Stimulated activated CD4-positive, alpha-beta T cell treated with anti-CD3 and anti-CD28 coated beads, Interleukin-1b, Interleukin-23, amount 100 ng/mL, for 1 hour (primary cell): ENCODE measurements at places on chromosomes 2 and 18.

DNA sequence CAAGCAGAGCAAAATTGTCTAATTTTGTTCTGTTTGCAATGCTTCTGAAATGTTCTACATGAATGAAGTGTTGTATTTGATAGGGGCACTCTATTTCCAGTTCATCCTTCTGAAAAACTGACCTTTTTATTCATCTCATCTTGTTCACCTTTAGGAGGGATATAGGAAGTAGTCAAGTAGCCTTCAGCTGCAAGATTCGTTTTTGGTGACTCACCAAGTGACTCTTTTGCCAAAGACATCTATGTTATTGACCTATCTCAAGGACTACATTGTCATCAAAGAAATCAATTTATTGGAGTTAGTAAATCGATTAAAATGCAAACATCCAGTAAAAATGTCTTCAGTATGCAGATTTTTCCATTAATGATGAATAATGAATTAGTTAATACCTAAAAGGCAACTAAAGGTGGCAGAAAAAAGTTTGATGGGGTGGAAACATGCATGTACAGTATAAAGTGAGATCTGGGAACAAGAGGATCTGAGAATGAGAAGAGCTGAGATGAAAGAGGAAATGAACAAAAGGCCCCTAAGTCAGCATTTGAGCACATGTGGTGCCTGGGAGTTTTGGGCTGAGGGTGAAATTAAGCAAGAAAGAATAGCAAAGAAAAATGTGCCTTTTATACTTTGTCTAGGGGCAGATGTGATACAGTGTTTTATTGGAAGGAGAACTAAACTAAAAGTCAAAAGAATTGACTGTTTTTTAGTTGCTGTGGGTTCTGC, 255.1 kb upstream of the LINC00305 start:
- DNase-seq = no peak

DNA sequence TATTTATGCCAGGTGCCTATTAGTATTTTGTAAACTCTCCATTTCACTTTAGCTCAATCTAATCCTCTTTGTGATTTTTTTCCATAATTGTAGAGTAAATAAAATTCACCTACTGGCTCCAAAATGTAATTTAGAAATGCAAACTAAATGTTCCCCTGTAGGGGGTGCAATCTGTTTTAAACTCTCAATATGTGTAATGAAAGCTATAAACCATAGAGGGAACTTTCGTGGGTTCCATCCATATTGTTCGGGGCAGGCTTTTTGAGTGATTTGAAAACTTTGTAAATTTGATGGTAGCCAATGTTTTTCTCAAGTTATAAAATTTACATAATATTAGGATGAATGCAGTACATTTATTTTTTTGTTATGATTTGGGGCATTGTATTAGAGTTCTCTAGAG, 49.4 kb downstream of the TSPYL6 start:
- no peak for DNase-seq

DNA sequence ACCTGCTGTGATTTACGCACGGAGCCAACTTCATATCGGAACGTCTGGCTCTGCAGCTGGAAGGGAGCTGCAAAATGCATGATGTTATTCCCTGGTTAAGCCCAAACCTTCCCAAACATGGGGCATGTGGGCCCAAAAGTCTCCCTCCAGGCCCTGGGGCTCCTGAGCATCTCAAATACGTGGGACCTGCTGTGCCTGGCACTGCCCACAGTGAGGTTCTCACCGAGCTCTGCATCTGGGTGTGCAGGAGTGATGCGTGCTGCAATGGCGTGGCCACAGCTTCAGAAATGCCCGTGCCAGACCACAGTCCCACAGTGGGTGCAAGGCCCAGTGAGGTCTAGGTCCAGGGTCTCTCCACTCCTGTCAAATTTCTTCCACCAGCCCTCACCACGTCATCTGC, 503.3 kb downstream of the EIPR1 start:
- DNase-seq = no peak

GRCh38 chr2:136751406-136751805, 13.9 kb upstream of the THSD7B start:
- DNase-seq = no peak

GRCh38 chr2:1742681-1743395, 1.5 kb downstream of the PXDN start:
- DNase-seq = no peak

GRCh38 chr2:76251342-76251741, 540.6 kb upstream of the GCFC2 start:
- no peak for DNase-seq

GRCh38 chr2:236054621-236055305, 113.4 kb downstream of the GBX2 start:
- no peak for DNase-seq

- DNase-seq = no peak
Measured at GRCh38 chr2:37984589-37984988, 59.5 kb downstream of the RMDN2 start.

- no peak for DNase-seq
Measured at GRCh38 chr2:30122362-30122761, 24.4 kb upstream of the YPEL5 start.
